ENCODE measurements at places on chromosomes 7 and 10. TPM values are rescaled to one million over a fixed set of nuclear protein-coding genes. Genes with fewer than 3 reads are reported as not detected.

GRCh38 chr7:30710669-30711068 lies 28.4 kb upstream of the CRHR2 start:
- DNase-seq, result no peak

NUP42 gene
- polyA plus RNA-seq, result 69.6 TPM

DNA sequence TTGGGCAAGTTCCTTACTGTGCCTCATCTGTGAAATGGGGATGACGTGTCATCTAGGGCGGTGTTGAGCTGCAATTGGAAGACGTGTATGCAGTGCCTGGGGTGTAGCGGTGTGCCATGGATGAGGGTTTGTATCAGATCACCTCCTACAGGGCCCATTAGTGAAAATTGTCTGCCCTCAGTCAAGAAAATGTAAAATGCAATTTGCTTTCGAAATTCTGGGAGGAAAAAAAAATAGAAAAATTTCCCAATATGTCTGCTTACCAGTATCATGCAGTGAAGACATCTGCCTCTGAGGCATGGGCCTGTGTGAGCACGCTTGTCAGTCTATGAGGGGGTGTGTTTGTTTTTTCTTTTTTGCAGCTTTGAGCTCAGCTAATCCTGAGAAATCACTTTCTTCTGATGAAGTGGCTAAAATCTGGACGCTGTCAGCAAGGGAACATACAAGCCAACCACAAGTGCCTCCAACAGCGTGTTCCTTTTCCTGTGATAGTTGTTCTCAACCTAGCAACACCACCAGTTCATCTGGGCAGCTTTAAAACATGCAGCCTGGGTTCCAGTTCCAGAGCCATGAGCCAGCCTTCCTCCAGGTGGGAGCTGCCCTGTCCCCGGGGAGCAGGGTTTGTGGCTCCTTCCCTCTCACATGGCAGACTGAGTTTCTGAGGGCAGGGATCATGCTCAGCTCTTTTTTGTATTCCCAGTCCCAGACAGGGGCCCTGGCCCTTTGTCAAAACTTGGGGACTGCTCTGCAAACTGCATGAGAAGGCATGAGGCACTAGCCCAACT lies 10.3 kb downstream of the FAM241B start:
- DNase-seq, result no peak

DNA sequence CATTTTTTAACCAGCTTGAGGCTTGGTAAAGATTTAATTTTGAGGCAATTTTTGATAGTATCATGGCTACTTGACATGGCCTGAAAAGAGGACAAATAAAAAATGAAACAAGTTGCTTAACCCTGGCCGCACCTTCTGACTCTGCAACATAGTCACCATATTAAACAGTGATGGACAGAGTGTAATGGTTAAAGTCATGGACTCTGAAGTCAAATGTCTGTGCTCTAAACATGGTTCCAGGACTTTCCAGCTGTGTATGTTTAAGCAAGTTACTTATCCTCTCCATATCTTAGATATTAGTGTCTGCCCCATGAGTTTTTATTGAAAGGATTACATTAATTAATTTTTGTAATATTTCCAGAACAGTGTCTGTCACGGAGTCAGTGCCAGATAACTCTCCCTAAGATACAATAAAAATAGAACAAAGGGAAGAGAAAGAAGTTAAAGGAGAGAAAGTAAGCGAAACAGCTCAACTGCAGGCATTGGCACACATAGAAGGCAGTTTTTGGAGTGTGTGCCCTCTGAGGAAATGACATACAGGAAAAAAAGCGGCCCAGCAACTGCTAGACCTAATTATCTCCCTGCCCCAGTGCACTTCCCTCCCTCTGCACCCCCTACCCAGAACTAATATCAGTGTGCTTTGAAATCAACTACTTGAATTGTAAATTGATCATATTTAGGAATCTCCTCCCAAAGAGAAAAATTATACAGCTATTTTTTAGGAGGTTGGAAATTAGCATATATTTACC lies 65.3 kb downstream of the MACC1 start:
- no peak for DNase-seq

KBTBD2 gene
- 69.5 TPM for polyA plus RNA-seq

PTPRN2 gene
- polyA plus RNA-seq, result 6.6 TPM

- DNase-seq, result no peak
Measured at GRCh38 chr10:19874791-19875190, 58.6 kb downstream of the PLXDC2 start.
